ENCODE measurements at places on chromosomes 5 and 9.

- DNase-seq = no peak
These were observed 6.7 kb downstream of the EPB41L4A start for GRCh38 chr5:112412346-112412745.

- no peak for DNase-seq
These were observed 118.2 kb upstream of the MTAP start for GRCh38 chr9:21684231-21684630.

DNA sequence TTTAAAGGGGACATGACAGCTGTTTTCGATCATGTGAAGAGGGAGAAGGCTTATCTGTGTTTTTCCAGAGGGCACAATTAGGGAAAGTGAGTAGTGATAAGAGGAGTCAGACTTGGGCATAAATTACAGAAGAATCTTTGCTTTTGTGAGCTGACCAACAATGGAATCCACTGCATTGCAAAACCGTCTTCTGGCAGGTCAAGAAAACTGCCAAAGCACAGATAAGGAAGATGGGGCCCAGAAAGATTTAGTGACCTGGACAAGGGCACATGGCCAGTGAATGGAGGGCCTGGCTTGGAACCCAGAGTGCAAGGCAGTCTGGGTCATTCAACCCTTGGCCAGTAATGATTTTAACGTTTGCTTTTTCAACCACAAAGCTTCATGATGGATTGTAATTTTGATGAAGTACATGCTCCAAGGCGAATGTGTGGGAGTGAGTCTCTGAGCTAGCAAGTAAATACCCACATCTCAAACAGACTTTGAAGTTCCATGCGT, 153.2 kb upstream of the MAST4 start:
- no peak for DNase-seq

DNA sequence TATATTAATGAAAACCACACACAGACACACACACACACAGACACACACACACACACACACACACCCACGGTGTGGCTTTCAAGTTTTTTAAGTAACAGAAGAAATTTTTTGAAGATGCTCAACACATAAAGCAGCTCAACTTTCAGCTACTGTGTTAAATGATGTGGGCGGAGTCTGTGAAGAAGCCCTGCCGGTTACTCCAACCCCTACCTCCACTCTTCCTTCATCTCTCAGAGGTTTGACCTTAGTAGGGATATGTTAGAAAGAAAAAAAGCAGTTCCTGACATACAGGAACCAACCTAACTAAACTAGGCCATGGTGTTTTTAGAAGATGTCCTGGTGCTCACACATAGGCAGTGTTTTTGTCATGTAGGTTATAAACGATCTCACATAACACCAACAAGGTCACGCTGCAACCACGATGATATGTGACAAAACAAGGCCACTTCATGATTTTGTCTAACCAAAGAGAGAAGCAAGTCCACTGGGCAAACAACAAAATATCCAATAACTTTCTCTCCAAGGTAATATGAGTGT, 112.8 kb downstream of the EMB start:
- DNase-seq = no peak

GRCh38 chr9:126942399-126942798, 27.8 kb downstream of the RALGPS1 start:
- no peak for DNase-seq

- no peak for DNase-seq
These were observed 71.9 kb upstream of the GRHPR start for GRCh38 chr9:37350486-37351190.

DNA sequence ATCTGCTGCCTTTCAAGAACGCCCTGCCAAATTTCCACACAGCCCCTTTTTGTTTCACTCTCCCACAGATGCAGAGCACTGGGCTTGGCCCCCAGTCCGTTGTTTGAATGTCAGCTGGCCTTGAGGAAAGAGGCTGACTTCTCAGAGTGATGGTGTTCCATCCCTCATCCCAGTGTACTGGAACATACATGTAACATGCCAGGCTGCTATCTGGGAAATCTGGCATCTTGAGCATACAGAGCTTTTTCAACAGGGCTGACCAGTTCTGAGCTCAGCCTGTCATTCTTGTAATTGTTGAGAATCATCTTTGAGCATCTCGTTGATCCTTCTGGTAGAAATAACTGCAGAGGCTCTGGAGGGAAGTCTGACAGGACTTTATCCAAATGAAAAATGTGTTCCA, 2.8 kb downstream of the GALNT10 start:
- DNase-seq = no peak

- no peak for DNase-seq
These were observed 51.5 kb downstream of the PIK3R1 start for GRCh38 chr5:68267066-68267465.

- DNase-seq = no peak
These were observed 111.2 kb downstream of the ADAMTS2 start for GRCh38 chr5:179233909-179234562.

- no peak for DNase-seq
These were observed 6.2 kb upstream of the CERCAM start for GRCh38 chr9:128414461-128414860.

DNA sequence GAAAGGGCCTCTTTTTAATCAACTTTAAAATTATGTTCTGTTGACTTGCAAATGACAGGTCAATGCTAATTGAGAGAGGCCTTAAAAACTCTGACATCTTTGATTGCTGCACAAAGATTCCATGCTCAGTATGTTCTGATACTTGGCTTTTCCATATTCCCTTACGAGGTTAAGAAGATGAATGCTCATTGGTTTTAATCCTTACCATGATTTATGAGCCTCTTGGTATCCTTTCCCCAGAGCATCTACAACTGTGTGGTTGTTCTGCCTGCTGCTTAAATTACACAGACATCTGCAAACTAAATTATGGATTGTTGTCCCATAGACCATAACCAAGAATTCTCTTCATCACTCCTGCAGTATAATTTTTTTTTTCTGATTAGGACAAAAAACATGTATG, 352.6 kb downstream of the CDH12 start:
- DNase-seq = no peak

GRCh38 chr5:111385970-111386831, 126.1 kb downstream of the STARD4 start:
- no peak for DNase-seq

- no peak for DNase-seq
These were observed 159.8 kb downstream of the SLF1 start for GRCh38 chr5:94778299-94778698.

- DNase-seq = no peak
These were observed 370.8 kb downstream of the TLE1 start for GRCh38 chr9:81318571-81318970.

- no peak for DNase-seq
These were observed 79.2 kb downstream of the UBE2QL1 start for GRCh38 chr5:6527749-6528455.
